Osteoblast (primary cell): ENCODE measurements at places on chromosomes 12 and 14. TPM values are rescaled to one million over a fixed set of nuclear protein-coding genes. Genes with fewer than 3 reads are reported as not detected.

MGP gene
- total RNA-seq, result 8.0 and 16.8 TPM in 2 replicates

EMP1 gene
- 106 and 114 TPM in 2 replicates for total RNA-seq

DNA sequence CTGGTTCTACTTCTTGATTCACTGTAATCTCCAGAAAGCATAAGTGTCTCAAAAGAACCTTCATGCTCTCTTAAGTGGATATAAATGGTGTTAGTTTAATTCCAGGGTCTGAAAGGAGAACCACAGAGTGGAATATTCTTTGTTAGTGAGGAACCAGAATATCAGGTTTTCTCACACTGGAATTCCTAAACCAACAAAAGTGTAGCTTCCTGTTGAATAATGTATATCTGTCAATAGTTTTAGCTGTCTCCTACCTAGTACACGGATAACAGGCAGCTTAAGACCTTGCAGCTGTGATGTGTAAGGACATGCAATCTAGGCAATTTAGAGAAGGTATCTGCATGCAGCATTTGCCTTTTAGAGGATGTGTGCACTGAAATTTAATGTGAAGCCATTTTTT, 24.0 kb downstream of the LRIG3 start:
- H3K4me1 ChIP-seq, result peaks cover 5% of the 10 kb centered on the region
- H3K4me3 ChIP-seq, result no peak overlapping the region
- DNase-seq, result no peak
- H3K27me3 ChIP-seq, result no peaks in the 10 kb centered on the region
- no peaks in the 10 kb centered on the region for H3K36me3 ChIP-seq

GRCh38 chr14:96624661-96625425, 122.7 kb downstream of the PAPOLA start:
- H3K36me3 ChIP-seq, result no peaks in the 10 kb centered on the region
- H3K4me3 ChIP-seq, result no peak overlapping the region
- no peaks in the 10 kb centered on the region for H3K27me3 ChIP-seq
- no peak overlapping the region for H3K27ac ChIP-seq

DNA sequence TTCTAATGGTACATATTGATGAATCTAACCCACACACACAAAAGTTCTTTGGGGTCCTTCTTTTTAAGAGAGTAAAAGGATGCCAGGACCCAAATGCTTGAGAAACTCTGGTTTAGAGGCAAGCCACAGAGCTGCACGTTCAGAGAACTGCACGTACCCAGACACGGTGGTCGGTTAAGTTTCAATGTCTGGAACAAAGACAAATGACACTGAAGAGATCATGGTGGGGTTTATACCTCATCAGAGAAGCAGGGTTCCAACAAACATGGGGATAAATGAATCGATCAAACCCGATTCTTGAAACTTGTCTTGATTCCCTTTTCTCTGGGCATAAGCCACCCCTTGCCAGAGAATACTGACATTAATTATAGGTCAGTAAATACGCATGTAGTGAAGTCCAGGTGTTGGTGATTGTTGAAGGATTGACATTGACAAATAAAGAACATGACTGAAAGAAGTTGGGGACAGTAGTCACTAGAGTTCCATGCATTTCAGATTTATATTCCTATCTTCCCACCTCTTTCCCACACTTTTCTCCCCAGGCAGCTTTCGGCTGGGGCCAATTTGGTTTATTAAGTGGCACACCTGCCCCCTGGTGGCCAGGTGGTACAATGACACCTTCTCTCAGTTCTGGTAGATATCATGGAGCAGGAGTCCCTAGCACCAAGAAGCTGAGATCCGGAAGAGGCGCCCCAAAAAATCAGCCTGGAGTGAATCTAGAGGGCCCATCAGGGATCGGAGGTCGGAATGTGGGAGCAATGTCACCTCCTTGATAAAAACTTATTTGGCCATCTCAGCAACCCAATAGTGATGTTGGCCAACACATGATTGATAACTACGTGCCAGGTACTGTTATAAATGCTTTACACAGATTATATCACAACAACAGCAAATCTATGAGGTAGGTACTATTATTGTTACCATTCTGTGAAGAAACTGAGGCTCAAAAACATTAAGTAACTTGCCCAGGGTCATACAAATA, 17.8 kb upstream of the HDAC7 start:
- peak; percentile 92 for DNase-seq
- H3K4me1 ChIP-seq, result no peaks in the 10 kb centered on the region
- H3K36me3 ChIP-seq, result no peaks in the 10 kb centered on the region
- H3K27me3 ChIP-seq, result no peaks in the 10 kb centered on the region
- no peak overlapping the region for H3K4me3 ChIP-seq

GRCh38 chr14:43001731-43002130, 1395.1 kb downstream of the LRFN5 start:
- H3K4me1 ChIP-seq, result no peaks in the 10 kb centered on the region
- H3K27me3 ChIP-seq, result no peaks in the 10 kb centered on the region
- no peak overlapping the region for H3K27ac ChIP-seq
- H3K36me3 ChIP-seq, result no peaks in the 10 kb centered on the region
- no peak for DNase-seq
